Activated T-helper 2 cell treated with anti-CD3 and anti-CD28 coated beads, Interferon-gamma antibody, Interleukin-2, Interleukin-4, amounts not matched to agents 10 μg/mL and 5 μg/mL and 100 μg/mL, durations not matched to agents 14 hours and 24 hours and 36 hours (primary cell): ENCODE measurements at places on chromosomes 7 and 10. TPM values are rescaled to one million over a fixed set of nuclear protein-coding genes. Genes with fewer than 3 reads are reported as not detected.

- no peak for DNase-seq
Measured at GRCh38 chr10:12165036-12165435, 30.7 kb downstream of the NUDT5 start.

- no peak for DNase-seq
Measured at GRCh38 chr10:52098130-52098529, 216.0 kb upstream of the DKK1 start.

GRCh38 chr10:132186488-132187429 is at the start of gene DPYSL4:
DPYSL4 (plus strand) TSS chr10:132186948; CDS start chr10:132187064, 116 bp downstream.
- peak; percentile 14 for DNase-seq

- DNase-seq, result no peak
Measured at GRCh38 chr7:92425311-92425947, 21.9 kb upstream of the GATAD1 start.

- DNase-seq, result no peak
Measured at GRCh38 chr7:148921806-148922205, 37.7 kb upstream of the EZH2 start.

DNA sequence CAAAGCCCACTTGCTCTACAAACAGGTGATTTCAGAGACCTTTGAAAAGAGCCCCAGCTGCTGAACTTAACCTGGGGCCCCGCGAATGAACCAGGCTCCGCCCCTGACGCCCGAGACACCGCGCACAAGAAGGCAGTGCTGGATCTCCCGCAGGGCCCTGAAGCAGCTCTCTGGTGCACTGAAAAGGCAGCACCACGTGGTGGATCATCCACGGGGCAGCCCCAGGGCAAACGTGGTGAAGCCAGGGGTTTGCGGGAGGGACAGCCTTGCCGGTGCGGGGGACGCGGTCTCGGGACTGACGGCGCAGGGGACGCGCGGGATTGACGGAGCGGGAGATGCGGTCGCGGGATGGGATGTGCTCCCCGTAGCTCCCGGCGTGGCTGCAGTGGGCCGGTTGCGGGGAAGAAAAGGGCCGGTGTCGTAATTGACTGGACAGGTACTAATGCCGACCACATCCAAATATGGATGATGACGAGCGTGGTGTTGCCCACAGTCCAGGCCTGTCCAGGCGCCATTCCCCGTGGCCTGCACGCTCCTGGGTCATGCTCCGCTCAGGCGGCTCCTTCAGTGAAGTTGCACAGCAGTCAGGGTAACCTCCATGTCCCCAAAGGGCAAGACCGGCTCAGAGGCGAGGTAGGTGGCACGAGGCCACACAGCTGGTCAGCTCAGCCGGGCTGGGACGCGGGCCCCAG is 421.1 kb downstream of the DNAJB6 start:
- no peak for DNase-seq

- no peak for DNase-seq
Measured at GRCh38 chr7:43353902-43354301, 229.0 kb upstream of the STK17A start.

DNA sequence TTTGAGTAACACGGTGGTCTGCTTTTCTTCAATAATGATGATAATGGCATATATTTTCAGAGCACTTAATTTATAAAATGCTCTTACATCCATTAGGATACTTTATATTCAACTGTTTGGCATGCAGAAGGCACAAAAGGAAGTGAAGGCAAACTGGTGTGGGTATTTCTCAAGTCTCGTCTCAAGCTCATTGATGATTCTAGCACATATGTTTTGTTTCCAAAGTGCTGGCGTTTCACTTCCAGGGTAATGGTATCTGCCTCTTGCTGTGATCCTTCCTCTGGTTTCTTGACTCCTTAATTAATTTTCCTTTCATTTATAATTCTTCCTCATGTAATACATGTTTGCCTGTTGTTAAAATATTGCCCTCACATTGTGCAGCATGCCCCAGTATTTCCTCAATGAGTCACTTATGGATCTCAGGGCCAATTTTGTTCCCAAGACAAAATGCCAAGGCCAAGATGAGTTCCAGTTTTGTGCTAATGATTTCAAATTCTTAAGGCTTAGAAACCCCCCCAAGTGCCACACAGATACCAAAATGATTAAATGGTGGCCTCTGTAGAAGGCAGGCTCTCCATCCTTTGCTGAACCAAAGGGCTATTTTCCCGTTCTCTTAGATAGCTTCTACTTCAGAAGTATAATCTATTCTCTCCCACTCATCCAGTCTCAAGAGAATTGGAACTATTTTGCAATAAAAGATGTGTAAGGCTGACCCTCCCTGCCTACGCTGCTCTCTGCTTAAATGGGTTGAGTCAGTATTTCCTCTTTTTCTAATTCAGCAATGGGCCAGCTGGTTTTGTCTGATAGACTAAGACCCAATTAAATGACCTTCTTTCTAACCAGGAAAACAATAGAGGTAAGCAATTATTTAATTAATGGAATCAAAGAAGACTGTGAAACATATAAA is 171.2 kb downstream of the ZNF365 start:
- no peak for DNase-seq

DNA sequence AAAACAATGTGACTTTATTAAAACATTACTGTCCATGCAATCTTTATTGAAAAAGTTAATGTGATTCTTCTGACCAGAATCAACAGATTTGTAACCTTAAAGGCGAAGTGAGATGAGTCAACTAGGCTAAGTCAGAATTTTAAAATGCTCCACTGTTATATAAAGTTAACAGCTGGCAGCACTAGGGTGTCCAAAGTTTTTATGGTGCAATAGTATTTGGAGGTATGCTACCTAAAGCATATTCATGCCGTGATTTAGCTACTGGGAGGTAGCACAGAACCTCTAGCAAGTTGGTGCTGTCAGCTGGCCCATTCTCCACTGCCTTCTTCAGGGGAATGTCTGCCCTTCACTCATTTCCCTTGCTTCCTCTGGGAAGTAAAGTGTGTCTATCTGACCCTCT is 126.7 kb downstream of the RAPGEF5 start:
- no peak for DNase-seq

POP7 gene
- 67.6 and 68.7 TPM in 2 replicates for total RNA-seq

HTR5A gene
- not detected in 2 replicates for total RNA-seq

LBX1 gene
- not detected in 2 replicates for total RNA-seq

OR2A1 gene
- total RNA-seq, result not detected in 2 replicates
